ENCODE measurements at places on chromosomes 11 and 22. TPM values are rescaled to one million over a fixed set of nuclear protein-coding genes. Genes with fewer than 3 reads are reported as not detected.

- DNase-seq = no peak
Measured at GRCh38 chr22:46001426-46002106, 24.6 kb upstream of the WNT7B start.

DNA sequence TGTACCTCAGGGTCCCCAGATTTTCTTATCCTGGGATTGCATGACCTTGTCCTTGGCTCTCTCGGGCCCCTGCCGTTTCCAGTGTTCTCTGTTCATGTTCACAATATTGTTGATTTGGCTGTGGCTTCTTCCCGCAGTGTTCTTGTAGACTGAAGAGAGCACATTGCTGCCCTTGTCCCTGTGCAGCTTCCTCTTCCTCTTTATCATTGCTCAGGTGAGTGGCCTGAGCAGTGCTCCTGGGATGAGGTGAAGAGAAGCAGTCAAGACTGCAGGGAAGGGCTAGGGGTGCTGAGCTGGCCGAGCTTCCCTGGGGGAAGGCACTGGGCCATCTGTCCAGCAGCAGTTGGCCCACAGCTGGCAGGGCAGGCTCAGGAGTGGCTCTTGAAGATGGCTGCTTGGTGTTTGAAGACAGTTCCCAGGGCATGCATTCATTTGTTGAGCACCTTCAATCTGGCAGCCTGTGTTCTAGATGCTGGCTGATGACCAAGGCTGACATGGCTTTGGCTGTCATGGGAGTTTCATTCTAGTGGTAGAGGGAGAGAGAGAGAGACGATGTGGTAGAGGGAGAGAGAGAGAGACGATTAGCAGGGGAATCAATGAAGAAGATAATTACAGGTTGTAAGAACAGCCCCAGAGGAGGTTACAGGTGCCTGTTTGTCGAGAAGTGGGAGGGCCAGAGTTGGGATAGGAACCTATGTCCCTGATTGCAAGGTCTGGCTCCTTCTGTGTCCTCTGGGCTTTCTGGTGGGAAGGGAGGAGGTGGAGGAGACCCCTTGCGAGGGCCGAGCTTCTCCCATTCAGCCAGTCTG lies 17.4 kb downstream of the BMAL1 start:
- no peak for DNase-seq

DNA sequence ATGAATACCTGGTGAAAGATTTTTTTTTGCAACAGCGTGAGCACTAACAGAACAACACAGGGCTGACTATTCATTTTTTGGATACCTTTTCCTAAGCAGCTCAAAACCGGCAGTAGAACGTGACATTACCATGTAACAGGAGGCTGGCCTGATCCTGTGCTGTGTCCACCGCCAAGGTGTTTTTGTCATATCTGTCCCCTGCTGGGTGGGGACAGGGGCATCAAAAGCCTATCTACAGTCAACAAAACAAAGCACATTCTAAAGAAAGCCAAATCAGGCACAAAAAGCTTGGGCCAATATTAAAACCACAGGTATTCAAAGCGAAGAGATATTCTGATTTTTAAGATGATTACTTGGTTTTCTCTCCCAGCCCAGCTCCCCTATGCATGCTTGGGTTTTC lies 151.2 kb downstream of the LRRC4C start:
- DNase-seq = no peak

DNA sequence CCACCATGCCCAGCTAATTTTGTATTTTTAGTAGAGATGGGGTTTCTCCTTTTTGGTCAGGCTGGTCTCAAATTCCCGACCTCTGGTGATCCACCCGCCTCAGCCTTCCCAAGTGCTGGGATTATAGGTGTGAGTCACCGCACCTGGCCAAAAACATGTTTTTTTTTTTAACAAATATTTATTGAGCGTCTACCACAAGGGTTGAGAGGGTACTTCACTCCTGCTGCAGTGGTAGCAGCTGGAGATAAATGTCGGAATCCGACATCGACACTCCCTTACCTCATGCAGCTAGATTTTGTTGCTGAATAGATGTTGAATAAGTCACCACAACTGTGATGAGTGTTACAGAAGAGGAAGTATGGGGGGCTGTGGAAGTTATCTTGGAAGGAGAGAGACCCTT lies 971 bp downstream of the DNAJB13 start:
- no peak for DNase-seq

DNA sequence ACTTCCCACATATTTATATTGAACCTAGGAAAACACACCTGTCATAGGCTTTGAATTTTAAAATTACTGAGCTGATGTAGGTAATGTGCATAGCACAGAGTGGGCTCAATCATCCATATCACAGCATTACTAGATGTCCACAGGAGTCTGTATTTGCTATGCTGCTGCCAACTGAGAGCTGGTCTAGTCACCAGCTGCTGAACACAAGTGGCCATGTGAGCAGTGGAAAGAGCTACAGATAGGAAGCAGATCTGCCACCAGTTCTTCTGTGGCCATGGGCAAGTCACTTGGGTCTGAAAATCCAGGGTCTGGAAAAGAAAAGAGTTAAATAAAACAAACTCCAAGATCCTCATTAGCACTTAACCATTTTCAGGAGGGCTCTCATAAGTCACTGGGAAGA lies 91.8 kb downstream of the APIP start:
- DNase-seq = no peak

The CSF2RB gene
- 1.5 TPM for total RNA-seq

DNA sequence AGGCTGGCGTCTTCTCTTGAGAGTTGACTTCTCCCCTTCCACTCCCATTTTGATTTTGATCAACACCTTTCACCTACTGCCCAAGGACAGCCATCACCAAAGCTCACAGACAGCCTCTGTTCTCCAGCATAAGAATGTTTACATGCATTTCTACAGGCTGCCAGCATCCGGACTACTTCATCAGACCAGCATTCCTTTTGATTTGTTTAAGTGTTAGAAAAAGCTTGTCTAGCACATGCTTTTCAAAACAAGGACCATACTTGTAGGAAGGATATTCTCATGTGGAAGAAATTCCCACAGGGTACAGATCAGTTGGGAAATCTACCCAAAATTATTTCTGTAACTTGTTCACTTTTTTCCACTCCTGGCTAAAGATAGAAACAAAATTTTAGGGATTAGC lies 6.2 kb upstream of the KCNA4 start:
- no peak for DNase-seq

The MS4A1 gene
- 0.82 TPM for total RNA-seq

DNA sequence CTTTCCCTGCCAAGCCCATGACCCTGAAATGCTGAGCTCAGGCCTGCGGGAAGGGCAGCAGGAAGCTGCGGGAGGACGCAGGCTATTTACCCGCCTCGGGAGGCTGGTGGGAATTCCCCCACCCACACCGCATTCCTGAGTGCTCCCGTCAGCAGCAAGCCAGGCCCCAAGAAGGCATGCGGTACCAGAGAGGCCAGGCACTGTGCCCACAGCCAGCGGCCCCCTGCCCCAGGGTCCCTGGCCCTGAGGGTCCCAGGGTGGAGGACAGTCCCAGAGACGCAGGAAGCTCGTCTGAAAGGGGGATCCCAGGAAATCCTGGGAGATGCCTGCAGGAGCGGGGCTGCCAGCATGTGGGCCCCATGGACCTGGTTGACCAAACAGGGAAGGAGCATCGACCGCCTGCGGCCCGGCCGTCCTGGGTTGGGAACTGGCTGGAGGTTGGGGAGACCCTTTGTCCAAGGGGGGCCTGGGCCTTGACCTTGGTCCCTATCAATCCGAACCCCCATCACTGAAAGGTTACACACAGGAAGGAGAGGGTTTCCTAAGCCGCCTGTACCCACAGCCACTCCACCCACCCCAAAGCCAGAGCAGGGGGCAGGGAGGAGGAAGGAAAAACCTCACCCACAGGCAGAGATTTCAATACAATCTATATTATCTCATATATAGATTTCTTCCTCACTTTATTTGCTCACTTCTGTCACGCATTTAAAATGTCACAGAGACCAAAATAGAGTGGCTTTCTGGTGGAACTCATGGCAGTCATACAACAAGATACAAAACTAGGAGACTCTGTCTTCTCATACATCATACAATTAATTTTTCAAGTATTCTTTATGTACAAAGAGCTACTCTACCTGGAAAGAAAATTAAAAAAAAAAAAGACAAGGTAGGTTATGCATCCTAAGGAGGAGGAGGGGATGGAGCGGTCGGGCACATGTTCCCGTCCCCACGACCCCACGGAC lies 17.1 kb downstream of the MAFF start:
- no peak for DNase-seq

GRCh38 chr11:15826826-15827225 lies 529.5 kb downstream of the SOX6 start:
- DNase-seq = no peak

DNA sequence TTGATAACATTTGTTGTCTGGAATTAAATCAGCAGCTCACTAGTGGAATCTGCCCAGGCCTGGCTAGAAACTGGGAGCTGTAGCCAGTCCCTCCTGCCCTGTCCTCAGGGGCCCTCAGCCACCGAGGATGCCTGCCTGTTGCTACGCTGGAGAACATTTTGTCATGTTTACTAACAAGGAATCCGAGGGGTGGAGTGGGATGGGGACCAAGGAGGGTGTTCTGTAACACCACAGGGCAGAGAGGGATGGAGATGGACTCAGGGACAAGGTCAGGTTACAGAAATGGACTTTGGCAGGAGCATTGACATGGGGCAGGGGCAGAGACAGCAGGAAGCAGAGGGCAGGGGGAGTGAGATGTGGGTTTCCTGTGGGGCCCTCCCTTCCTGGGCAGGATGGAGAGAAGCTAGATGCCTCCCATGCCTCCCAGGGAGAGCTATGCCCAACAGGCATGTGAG lies 45.8 kb upstream of the AMPD3 start:
- DNase-seq = no peak

GRCh38 chr11:66369073-66369894 lies 2.3 kb downstream of the SLC29A2 start:
- DNase-seq = no peak

DNA sequence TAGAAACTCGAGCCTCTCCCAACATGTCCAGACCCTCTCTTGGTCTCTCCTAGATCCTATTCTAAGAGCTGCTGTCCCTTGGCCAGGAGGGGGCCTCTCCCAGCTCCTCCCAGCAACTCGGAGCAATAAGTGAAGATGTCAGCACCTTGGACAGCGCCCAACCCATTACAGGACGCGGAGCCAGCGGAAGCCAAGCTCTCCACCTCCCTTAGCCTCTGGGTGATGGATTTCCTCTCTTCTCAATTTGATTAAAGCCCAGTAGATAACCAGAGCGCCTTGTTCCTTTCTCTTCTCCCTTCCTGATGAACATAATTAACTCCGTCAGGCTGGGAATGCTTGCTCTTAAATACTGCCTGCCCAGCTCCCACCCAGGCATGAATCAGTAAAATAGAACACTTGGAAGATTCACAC lies 26.2 kb upstream of the TPBGL start:
- peak; percentile 81 for DNase-seq

DNA sequence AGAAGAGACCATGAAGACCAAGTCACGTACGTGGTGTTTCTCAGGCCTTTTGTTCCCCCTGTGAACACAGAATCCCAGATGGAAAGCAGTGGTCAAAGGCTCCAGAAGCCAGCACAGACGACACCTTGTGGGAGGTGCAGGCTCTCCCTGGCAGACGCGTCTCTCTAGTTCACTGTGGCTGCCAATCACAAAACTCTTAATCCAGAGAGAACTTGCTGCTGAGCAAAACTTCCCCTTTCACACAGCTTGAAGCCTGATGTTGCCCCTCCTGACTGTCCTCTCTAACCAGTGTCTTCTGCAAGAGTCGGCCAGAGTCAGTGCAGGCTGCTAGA lies 67.1 kb downstream of the PIWIL3 start:
- no peak for DNase-seq

The ART1 gene
- total RNA-seq = not detected

- DNase-seq = no peak
Measured at GRCh38 chr22:45968003-45968650, 8.8 kb downstream of the WNT7B start.

The MISFA gene
- not detected for total RNA-seq

Measured in CD4-positive, alpha-beta T cell (primary cell).